ENCODE measurements at places on chromosomes 4 and X.

- DNase-seq, result no peak
Observed at GRCh38 chr4:18932730-18933339, 911.3 kb upstream of the LCORL start.

GRCh38 chr4:39637586-39638353, 895 bp downstream of the SMIM14 start:
- DNase-seq, result peak; percentile 40

DNA sequence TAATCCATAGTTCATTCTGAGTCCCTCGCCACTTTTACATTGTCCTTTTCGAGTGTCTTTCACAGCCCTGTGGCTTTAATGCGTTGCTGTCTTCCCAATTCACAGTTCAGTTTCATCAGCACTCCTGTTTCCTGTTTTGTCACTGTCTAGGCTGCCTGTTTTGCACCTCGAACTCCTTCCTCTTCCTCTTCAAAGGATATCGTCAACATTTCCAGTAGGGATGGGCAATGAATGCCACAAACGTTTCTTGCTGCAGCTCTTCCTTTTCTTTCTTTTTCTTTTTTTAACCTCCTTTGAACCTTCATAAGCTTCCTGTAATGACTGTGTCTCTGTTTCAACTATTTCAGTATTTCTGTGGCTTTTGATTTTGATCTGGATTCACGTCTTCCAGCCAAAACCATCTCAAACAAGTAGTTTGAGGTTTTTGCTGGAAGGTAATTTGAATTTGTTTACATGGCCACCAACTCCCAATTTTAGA, 105.4 kb downstream of the ANXA3 start:
- no peak for DNase-seq

DNA sequence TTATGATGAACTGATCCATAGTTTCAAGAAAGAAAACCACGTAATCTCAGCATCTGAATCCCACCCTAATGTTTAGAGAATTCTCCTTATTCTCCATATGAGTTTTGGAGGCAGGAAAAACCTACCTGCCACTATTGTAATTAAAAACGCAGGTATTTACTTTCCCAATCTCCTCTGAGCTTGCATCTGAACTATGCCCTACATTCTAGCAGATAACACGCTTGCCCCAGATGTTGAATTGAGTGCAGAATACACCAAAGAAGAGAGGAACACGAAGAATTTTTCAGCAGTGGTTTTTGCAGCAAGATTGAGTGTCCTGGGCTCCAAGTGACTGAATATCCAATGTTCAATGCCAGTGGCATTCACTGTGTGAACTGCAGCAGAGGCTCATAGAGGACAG, 182.4 kb downstream of the COX18 start:
- no peak for DNase-seq

- peak; percentile 47 for DNase-seq
Observed at GRCh38 chr4:212438-213188, 88.3 kb downstream of the ZNF718 start.

GRCh38 chrX:78643874-78644273, 15.3 kb downstream of the RTL3 start:
- DNase-seq, result no peak

DNA sequence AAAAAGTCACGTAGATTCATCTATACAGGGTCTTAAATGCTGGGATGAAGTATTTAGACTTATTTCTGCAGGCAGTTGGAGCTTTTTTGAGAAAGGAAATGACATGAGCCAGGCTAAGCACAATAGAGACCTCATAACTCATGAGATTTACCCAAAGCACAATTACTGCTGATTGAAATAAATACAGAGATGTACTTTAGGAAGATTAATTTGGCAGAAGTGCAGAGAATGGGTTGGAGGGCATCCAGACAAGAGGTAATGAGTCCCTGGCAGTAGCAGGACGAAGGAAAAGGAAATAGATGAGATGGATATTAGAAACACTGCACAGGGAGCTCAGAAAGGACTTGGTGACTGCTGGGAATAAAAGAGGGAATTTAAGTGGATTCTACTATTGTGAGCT, 129.1 kb downstream of the SHROOM4 start:
- DNase-seq, result no peak

DNA sequence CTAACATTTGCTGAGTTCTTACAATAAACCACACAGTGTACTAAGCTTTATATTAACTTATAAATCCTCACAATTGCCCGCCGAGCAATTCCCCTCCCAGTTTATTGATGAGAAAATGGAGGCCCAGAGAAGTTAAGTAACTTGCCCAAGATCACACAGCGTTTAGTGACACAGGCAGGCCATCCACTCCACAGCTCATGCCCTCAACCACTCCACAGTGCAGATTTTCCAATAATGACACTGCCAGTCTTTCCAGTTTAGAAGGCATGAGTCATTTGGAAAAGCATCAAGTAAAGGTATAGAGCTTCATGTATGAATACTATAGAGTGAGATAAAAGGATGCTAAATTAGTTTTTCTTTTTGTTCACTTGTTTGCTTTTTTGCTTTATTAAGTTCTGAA, 208.5 kb downstream of the CAMK2D start:
- DNase-seq, result no peak

- no peak for DNase-seq
Observed at GRCh38 chr4:10730019-10730418, 45.5 kb upstream of the CLNK start.

DNA sequence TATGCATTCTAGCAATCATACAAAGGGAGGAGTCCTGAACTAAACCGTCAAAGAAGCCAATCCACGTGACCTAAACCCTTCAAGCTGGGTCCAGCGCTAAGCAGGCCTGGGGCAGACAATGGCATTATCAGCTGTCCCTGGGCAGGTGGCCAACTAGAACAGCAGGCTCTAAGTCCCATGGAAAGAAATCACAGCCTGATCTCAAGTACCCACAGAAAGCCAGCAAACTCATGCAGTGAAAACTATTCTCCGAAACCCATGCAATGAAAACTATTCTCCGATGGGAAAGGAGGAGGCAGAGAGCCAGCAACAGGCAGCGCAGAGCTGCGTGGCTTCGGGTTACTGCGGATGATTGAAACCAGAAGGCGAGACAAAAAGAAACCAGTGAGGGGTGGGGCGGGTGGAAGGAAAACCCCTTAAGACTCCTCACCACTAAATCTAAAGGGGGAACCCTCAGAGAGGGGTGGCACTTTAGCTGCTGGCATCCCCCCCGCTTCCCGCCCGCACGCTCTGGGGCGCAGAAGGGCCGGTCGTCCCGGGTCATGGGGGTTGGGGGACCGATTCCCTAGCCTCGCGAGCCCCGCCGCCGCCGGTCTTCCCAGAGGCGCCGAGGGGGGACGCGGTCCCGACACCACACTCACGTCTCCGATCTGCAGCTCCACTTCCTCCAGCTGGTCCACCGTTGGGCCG, 567 bp downstream of the C4orf46 start:
- DNase-seq, result peak; percentile 19

DNA sequence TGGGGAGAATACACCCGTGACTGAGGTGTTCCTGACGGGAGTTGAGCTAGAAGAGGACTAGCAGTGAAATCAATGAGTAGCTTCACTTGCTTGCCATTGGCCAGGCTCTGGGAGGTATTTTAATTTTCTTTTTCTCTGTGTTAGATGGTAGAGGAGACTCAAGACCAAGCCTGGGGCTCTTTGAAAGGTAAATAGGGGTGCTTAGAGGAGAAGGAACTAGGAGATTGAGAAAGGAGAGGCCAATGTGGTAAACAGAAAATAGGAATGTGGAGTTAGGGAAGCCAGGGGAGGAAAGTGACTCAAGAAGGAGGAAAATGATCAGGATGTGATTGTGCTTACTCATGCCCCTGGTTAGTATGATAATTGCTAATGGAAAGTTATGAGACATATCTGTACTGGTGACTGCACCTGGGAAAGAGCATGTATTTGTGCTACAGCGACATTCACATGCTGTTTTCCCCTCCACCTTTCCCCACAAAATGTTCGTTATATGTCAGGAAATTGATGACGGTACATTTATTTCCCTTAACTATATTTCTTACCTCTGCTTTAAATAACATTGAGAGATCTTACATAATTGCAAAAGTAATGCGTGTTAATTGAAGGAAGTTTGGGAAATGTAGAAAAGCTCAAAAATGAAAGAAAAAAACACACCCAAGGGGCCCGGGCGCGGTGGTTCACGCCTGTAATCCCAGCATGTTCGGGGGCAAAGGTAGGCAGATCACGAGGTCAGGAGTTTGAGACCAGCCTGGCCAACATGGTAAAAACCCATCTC, 16.9 kb upstream of the LRBA start:
- DNase-seq, result no peak

- no peak for DNase-seq
Observed at GRCh38 chr4:27016551-27016950, 155.9 kb downstream of the STIM2 start.

GRCh38 chr4:185886832-185887524, 75.0 kb upstream of the SORBS2 start:
- peak; percentile 42 for DNase-seq

GRCh38 chr4:142331646-142332045, 514.5 kb downstream of the INPP4B start:
- DNase-seq, result no peak

DNA sequence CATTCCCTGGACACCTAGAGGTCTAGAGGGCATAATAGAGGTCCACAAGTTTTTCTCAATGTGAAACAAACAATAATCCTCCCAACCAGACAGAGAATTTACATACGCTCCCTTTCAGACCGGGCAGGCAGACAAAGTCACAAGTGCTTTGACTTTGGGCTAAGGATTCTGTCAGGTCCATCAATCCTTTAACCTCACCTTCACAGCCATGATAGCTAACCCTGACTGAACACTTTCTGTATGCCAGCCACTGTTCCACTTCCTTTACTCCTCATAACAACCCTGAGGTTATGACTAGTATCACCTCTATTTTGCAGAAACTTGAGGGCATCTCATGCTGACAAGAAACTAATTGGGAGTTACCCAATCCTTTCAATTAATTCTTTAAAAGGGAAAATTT, 118.8 kb upstream of the AFF2 start:
- no peak for DNase-seq

DNA sequence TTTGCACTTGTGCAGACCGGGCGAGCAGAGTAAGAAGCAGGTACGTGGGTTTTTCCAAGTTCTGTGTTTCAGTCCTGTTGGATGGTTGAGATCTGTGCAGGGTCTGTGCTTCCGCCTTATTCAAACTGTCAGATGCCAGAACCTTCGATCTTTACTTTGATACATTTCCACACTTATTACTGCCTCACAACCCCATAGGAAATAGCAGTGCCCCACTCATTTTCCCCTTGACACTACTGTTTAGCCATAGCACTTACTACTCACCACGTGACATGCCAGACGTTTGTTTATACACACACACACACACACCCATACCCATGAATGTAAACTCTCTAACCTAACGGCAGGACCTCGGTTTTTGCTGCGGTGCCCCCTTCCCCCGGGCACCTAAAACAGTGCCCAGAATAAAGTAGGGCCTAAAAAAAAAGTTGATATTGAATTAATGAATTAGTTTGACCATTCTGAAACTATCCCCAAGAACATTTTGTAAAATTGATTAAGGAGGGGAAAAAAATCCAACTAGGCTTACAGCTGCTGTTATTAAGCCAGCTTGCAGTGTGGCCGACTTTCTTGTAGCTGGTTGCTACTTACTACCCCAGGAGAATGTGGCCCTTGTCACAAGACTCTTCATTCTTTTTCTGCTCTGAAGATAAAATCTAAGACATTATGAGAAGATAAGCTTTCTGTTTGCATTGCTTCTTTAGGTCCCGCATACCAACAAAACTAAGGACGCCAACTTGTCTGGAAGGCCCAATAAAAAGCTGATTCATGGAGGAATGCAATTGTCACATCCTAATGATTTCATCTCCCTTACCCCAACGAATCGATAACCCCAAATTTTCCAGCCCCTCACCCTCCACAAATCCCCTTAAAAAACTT, 704 bp upstream of the SEPSECS start:
- no peak for DNase-seq

DNA sequence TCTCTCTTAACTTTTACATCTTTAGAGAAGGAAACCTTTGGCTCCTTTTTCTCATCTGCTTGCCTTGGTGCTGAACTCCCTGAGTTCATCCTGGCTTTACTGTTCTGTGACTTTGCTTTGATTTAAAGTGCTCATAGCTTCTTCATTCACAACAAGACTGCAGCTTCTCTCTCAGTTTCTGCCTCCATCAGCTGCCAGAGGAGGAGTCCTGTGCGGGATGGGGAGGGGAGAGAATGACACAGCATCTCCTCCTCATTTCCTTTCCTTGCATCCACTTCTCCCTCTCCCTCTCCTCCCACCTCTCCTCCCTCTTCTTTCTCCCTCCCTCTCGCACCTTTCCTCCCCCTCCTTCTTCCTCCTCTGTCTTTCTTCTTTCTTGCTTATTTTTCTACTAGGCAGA, 42.0 kb downstream of the CBLL2 start:
- DNase-seq, result no peak

DNA sequence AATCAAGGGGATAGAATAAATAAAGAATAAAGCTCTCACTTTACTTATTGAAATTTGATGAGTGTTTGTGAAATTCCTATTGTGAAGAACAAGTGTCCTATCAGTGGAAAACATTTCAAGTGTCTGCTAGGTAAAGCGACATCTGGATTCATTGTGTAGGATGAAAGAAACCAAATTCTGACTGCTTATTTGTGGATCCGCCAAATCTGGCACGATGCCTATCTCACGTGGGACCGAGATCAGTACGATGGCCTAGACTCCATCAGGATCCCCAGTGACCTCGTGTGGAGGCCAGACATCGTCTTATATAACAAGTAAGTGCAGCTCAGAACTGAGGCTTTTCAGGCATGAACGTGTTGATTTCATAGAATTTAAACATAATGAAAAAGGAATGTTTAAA, 1.9 kb downstream of the CHRNA9 start:
- no peak for DNase-seq

GRCh38 chr4:1136048-1136447, 22.7 kb upstream of the RNF212 start:
- no peak for DNase-seq

GRCh38 chr4:26272654-26273615, 47.9 kb upstream of the RBPJ start:
- DNase-seq, result no peak

DNA sequence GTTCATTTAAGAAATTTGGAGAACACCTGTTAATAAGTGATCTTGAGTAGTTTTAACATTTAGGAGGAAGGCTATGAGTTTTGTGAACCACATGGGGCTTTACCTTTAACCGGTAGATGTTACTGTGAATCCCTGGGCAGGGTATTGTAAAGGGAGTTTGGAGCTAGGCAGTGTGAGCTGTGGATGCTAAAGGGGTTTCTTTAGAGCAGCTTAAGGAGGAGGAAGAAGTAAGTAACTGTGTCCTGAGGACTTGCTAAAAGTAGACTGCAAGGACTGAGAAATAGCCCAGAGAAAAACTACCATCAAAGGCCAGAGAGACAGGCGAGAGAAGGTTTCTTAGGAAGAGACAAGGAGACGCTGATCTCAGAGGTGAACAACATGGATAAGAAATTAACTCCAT, 5.6 kb downstream of the RHOH start:
- no peak for DNase-seq

GRCh38 chr4:87937523-87937922, 38.0 kb upstream of the SPP1 start:
- no peak for DNase-seq

DNA sequence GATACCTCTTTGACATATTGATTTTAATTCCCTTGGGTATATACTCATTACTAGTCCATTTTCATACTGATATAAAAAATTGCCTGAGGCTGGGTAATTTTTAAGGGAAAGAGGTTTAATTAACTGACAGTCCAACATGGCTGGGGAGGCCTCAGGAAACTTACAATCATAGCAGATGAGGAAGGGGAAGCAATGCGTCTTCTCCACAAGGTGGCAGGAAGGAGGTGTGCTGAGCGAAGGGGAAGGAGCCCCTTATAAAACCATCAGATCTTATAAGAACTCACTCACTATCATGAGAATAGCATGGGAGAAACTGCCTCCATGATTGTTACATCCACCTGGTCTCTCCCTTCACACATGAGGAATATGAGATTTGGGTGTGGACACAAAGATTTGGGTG, 42.4 kb downstream of the MSX1 start:
- peak; percentile 47 for DNase-seq

- no peak for DNase-seq
Observed at GRCh38 chr4:7824218-7824617, 115.4 kb downstream of the AFAP1 start.

All from hematopoietic multipotent progenitor cell (in vitro differentiated cells).